ENCODE measurements at places on chromosomes 16 and 17.

DNA sequence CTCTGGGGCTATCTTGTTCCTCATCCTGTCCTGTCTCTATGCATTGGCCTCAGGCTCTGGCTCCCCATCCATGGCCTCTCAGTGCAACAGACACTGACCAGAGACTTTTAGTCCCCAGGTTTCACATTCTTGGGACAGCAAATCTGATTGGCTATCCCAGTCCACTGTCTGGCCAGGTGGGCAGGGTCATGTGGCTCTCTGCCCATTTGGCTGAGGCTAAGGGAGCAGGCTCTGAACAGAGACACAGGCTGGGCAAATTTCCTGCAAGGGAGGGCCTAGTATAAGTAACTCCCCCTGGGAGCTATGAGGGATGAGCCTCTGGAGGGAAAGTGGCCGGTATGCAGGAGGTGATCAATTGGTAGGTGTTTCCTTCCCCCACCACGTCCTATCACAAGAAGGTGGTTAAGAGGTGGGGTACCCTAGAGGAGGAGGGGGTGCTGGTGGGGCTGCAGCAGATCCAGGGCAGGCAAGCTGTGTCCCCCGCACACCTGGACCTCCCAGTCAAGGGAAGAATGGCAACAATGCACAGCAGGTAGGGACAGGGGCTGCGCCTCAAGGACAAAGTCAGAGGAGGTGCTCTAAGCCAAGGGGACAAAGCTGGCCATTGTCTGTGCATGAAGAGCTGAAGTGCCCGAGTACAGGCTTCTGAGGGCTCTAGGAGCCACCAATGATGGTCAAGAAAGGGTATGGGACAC lies 13.2 kb downstream of the XYLT2 start:
- DNase-seq, result no peak

GRCh38 chr16:20707461-20707860 lies 10.0 kb upstream of the ACSM1 start:
- no peak for DNase-seq

- DNase-seq, result no peak
Observed at GRCh38 chr17:38450557-38451029, 22.3 kb downstream of the ARHGAP23 start.

- DNase-seq, result no peak
Observed at GRCh38 chr17:40666331-40666730, 1.4 kb upstream of the KRT222 start.

- DNase-seq, result peak; percentile 93
Observed at GRCh38 chr17:8187517-8188262, 2.3 kb downstream of the BORCS6 start.

GRCh38 chr17:3915995-3916696 lies at the start of gene P2RX1:
P2RX1 (minus strand) TSS chr17:3916465; CDS start chr17:3916225, 240 bp downstream.
- DNase-seq, result peak; percentile 91

DNA sequence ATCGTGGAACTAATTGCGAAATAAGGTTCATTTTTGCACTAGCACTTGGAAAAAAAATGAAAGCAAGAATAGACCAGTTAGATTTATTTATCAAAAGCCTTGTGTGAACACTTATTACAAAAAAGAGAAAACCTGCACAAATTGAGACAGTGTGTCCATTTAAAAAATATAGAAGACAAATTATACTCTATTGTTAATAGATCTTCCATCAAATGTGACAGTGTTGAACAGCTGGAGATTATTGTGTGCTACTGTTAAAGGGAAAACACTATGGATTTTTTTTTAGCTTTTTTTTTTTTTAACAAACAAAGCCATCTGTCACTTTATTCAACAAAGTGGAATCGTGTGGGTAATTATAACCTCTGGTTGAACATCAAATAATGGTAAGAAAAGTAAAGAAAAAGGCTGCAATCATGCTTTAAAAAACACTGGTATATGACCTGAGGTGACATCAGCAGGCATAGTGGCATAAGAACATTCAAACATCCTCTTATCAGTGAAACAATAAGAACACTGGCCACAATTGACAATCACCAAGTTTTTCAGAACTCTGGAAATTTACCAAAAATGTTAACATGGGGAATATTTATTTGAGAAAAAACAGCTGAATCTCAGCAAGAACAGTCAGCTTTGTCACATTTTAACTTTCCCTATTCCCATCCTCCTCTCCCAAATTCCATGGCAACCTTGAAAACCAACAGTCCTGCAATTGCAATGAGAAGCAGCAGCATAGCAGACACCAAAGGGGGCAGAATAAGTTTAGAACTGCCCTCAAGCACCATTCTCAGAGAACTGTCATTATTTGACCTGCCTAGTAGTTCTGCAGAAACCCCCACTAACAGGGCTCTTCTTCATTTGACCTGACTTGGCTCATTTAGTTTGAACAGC lies 442.3 kb upstream of the MON1B start:
- DNase-seq, result no peak

DNA sequence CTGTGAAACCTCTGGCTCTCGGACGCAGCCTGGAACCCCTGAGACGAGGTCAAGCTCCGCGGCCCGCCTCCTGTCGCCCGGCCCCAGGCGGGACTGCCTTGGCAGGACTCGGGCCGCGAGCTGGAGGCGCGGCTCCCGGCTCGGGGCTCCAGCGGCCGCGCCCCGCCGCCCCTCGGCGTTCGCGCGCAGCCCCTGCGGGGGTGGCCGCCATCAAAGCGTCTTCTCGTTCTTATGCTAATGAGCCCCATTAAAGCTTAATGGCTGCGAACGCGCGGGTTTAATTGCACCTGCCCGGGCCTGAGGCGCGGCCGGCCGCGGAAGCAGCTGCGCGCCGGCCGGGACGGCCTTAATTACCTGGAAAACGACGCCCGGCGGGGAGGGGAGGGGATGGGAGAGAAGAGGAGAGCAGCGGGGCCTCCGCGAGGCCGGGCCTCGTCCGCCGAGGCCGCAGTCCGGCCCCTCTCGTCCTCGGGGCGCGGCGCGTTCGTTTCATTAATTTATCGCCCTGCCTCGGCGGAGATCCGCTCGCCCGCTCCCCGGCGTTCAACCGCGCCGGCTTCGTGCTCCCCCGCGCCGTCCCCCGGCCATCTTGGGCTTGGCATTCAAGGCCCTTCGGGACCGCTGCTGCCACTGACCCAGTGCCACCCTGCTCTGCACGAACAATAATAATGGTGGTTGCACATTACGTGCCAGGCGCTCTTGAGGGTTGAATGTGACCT lies 19.2 kb downstream of the RAI1 start:
- DNase-seq, result no peak

- DNase-seq, result no peak
Observed at GRCh38 chr17:1606352-1606985, 22.2 kb downstream of the SLC43A2 start.

DNA sequence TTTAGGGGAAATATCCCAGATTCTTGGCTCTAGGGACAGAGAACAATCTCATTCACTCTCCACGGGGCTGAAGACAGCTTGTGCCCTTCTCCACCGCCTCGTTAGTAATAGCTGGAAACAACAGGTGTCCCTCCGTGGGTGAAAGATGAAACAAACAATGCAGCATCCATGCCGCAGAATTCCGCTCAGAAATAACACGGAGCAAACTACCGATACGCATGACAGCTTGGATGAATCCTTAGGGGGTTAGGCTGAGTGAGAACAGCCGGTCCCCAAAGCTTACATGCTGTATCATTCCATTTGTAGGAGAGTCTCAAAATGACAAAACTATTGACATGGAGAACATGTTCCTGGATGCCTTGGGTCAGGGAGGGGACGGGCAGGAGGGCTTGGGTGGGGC lies 29.4 kb upstream of the CACNG1 start:
- no peak for DNase-seq

- no peak for DNase-seq
Observed at GRCh38 chr16:59213952-59214351, 479.8 kb upstream of the GOT2 start.

GRCh38 chr17:47894498-47895346 lies 1.3 kb upstream of the SP2 start:
- DNase-seq, result no peak

DNA sequence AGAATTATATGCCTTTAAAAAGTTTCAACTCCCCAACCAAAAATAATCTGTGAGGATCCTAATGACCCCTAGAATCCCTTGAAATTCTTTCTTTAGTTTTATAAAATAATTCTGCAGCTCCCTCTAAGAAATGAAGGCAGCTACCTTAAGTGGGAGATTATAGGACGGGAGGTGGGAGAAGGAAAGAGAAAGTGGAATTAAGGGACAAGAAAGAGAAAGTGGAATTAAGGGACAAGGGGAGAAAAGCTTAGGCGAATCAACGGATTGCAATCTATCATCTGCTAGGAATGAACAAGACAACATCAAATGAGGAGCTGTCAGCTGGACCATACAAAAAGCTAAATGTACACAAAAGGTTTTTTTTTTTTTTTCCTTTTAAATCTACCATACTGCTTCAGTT lies 262.0 kb downstream of the ZFHX3 start:
- no peak for DNase-seq

GRCh38 chr17:74296548-74296936 lies 22.5 kb downstream of the DNAI2 start:
- DNase-seq, result no peak

DNA sequence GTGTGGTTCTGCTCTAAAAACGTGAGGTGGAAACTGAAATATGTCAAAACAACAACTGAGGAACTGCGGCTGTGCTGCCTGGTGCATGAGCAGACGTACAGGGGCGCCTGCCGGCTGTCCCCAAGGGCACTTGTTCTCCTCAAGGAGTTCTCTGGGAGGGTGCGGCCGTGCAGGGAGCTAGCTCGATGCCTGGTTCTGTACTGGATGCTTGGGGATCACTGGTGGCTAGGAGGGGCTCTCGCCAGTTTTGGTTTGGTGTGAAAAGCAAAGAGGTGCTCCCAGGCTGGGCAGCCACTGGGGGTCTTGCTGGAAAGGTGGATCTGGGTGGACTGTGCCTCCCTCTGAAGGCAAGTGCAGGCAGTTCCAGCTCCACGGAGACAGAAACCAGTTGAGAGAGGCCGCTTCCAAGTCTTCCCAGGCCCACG lies 41.9 kb upstream of the ATP2A3 start:
- no peak for DNase-seq

DNA sequence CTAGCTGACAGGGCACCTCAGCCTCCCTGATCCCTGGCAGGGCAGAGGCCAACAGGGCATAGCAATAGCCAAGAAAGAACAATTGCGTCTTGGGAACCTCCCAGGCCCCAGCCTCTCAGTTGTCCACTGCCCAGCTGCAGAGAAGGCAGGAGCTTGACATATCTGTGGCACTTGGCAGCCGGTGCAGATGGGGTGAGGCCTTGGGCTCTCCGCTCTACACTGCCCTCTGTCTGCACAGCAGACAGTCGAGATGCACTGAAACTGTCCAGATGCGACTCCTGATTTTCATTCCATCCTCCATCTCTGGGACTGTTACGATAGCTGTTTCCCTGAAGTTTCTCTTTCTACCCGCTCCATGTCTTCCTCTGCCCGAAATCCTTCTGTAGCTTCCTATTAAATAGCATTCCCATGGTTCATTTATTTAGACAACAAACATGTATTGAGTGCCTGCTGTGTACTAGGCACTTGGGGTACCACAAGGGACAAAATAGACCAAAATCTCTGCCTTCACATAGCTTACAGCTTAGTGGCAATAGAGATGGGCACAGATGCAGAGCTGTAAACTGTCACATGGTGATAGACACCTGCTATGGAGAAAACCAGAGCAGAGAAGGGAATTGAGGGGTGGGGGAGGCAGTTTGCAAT lies 3.3 kb downstream of the POLR3E start:
- no peak for DNase-seq

DNA sequence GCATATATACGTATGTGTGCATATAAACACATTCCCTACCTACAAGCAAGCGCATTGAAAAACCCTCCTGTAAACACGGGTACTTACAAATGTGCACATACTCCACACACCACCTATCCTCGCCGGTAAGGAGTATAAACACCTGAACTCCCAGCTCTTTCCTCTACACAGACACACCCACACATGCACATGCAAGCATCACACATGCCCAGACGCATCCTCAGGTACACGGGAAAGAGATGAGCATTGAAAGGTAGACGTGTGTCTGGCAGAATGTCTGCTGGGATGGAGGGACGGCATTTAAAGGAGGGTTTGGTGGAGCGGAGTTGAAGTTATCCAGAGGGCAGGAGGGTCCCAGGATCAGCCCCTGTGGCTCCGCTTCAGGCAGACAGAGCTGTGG lies 4.7 kb upstream of the SMTNL2 start:
- DNase-seq, result no peak

- no peak for DNase-seq
Observed at GRCh38 chr16:78650339-78651074, 551.1 kb downstream of the WWOX start.

DNA sequence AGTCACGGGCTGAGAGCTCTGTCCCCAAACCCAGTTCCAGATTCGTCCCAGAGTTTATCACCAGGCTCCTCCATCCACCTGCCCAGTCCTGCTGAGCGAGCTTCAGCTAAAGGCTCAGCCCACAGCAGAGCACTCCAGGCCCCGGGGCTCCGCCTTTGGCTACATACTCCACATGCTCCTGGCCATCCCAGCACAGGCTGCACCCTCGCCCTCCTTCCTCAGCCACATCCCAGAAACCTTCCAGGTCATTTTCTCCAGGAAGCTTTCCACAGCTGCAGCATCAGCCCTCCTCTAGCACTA lies 4.7 kb upstream of the CD2BP2 start:
- DNase-seq, result no peak

GRCh38 chr16:10332775-10333174 lies 53.1 kb upstream of the ATF7IP2 start:
- no peak for DNase-seq

- DNase-seq, result no peak
Observed at GRCh38 chr16:52308051-52308450, 238.9 kb downstream of the TOX3 start.

- no peak for DNase-seq
Observed at GRCh38 chr17:28747051-28747691, 3.4 kb downstream of the TRAF4 start.

GRCh38 chr17:82228842-82229697 lies at the start of gene SLC16A3:
SLC16A3 (plus strand) TSS chr17:82229042; CDS start chr17:82236009, 6,967 bp downstream.
- DNase-seq, result peak; percentile 76

DNA sequence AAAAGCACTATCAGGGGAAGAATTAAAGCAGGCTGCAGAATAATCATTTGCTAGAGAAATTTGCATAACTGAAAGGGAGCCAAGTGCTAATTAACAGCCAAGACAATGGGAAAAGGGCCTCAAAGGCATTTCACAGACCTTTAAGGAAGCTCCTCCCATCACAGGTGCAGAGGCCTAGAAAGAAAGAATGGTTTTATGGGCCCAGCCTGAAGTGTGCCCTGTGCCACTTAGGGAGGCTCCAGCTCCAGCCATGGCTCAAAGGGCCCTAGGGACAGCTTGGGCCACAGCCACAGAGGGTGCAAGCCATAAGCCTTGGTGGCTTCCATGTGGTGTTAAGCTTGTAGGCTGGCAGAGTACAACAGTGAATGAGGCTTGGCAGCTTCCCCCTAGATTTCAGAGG lies 50.1 kb downstream of the RNF112 start:
- no peak for DNase-seq

GRCh38 chr17:12856416-12856815 lies 67.1 kb downstream of the ARHGAP44 start:
- DNase-seq, result no peak

GRCh38 chr17:9468937-9469336 lies 106.7 kb downstream of the STX8 start:
- no peak for DNase-seq
